PC-9 (cell line): ENCODE measurements at places on chromosomes 5 and 9. TPM values are rescaled to one million over a fixed set of nuclear protein-coding genes. Genes with fewer than 3 reads are reported as not detected.
A peak's percentile ranks its signal among the peaks of the same experiment; 100 is the strongest.

DNA sequence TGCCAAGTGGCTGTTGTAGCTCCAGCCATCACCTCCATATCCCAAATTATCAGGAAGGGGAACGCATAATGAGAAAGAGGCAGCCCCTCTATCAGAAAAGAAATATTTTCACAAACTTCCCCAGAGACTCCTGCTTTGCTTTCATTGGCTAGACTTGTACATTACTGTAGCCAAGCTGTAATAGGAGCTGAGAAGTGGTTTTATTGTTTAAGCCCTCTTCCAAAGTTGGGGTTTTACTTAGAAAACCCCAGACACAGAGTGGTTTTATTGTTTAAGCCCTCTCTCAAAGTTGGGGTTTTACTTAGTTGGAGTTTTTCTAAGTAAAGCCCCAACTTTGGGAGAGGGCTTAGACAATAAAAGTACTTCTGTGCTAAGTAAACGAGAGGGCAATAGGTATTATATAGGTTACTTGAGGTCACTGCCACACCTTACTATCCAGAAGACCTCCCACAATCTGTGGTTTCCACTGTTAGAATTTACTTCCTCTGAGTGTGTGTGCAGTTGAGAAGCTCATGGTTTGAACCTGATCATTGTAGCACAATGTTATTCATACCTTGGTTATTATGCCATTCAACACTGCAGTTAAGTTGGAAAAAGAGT, 215.7 kb upstream of the OTULINL start:
- DNase-seq: peak; percentile 30

DNA sequence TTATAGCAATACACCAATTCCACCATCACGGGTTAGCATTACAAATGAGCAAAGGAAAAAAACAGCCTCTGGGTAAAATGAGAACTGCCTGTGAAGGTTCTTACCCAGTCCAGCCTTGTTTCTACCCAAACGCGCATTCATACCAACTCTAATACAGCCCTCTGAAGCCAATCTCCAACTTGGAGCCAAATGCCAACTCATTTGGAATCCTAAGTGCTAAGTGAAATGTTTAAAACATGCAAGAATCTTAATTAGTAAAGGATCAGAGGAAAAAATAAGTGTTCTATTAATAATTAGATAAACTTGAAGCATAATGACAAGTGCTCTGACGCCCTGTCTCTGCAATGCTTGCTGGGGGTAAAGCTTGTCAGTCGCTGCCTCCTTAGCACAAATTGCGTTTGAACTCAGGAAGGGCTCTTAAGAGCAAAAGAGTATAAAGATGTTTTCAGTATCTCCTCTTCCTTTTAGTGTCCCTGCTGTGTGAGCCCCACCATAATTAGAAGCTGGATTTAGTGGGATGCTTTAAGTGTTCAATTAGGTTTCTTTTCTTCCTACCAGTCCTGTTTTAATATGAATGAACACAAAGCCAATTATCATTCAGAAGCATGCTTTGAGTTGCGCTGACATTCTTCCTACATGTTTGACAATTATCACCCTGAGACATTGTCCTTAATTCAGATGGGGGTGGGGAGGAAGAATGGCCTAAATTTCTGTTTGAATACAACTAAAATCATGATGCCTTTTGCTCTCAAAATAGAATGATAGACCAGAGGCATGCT, 537.6 kb downstream of the DTWD2 start:
- DNase-seq: no peak

DNA sequence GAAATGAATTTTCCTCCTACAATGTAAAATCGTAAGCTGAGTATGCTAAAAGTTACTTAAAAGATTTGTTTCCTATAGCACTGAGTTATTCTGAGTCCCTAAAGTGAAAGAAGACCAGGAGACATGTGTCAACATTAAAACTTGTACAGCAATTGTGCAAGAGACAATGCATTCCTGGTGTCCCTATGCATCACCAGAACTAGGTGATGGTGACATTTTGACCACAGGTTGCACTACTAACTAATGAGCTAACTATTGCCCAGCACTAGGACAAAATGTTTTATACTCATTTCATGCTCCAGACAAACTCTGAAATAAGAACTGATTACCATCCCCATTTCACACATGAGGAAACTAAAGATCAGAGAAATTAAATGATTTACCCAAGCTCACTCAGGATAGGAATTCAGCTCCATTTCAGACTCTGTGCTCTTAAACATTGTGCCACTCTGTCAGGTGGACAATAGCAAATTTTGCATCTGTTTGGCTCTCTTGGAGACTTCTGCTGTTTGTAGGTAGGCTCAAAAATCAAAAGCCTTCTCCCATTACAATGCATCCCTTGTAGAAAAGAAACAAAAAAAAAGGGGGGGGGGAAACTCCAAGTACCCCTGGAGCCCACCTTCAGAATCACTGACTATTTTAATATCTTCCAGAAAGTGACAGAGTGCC, 269.2 kb downstream of the ACTL7B start:
- DNase-seq: no peak

GRCh38 chr5:14221732-14222131, 78.6 kb downstream of the TRIO start:
- no peak for DNase-seq

AUH gene
- 24.9 and 31.1 TPM in 2 replicates for total RNA-seq
